CD14-positive monocyte (primary cell): ENCODE measurements at places on chromosomes 3 and 15.

GRCh38 chr15:101407439-101407838 lies 82.1 kb downstream of the PCSK6 start:
- DNase-seq: no peak

DNA sequence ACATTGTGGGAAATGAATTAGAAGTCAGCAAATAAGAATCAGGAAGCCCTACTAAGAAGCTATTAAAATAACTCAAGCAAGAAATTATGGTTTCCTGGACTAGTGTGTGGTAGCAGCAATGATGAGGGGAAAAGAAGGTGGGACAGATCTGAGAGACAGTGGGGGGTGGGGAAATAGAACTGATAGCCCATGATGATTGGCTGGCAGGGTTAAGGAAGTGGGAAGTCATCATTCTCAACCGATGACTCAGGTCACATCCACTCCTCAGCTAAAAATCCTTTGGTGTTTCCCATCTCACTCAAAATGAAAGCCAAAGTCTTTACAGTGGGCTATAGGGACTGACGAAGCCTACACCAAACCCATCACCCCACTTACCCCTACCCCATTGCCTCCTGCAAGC lies 153.9 kb upstream of the ARHGEF26 start:
- DNase-seq: no peak

DNA sequence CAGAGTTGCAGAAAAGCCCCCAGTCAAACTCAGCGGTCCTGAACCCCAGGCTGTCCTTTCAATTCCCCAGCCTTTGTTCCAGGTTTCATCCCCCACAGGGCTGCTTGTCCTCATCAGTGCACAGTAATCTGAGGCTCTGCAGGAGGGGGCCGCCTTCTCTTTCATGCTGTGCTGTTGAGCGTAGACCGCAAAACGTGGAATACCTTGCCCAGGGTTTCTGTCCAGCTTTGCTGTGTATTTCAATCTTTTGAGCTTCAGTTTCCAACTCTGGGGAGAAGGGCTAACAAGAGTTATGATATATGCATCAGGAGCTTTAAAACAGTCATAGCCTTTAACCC lies 64.8 kb downstream of the FAM43A start:
- no peak for DNase-seq

DNA sequence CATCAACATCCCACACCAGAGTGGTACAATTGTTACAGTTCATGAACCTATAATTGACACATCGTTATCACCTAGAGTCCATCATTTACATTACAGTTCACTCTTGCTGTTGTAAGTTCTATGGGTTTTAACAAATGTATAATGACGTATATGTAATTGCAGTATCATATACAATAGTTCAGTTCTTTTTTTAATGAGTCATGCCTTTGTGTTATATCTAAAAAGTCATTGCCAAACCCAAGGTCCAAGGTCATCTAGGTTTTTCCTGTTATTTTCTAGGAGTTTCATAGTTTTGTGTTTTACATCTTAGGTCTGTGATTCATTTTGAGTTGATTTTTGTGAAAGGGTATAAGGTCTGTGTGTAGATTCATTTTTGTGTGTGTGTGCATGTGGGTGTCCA lies 160.9 kb upstream of the GALNT15 start:
- no peak for DNase-seq

DNA sequence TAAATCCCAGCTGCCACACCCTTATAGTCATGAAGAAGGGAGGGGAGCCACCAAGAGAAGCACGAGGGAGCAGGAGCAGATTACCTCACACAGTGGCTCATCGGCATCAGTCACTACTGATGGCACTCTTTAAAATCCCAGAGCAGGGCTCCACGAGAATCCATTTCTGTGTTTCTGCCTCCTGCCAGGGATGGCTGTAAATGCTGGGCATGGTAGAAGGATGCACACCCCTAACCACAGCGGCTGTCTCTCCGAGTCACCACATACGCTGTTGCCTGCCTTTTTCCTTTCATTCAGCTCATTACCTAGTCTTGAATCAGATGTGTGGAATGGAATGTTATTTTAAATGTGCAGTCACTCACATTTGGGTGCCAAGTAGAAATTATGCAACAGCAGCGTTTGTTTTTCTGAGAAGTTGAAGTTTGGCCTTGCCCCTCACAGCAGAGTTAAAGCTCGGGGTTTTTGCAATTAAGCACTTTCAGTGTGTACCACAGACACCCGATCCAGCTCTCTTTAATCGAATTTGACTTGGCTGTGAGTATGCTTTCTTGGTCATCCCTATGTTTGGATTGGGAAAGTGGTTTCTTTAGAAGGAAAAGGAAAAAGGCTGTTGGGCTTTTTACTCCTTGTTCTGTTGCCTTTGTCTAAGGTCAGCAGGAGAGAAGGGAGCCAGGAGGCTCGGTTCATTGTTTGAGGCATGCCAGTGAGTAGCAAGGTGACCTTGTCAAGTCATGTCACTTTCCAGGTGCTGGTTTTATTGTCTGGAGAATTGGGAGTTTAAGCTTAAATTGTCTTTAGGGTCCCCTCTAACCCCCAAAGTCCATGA lies 284.2 kb upstream of the TPM1 start:
- DNase-seq: no peak

DNA sequence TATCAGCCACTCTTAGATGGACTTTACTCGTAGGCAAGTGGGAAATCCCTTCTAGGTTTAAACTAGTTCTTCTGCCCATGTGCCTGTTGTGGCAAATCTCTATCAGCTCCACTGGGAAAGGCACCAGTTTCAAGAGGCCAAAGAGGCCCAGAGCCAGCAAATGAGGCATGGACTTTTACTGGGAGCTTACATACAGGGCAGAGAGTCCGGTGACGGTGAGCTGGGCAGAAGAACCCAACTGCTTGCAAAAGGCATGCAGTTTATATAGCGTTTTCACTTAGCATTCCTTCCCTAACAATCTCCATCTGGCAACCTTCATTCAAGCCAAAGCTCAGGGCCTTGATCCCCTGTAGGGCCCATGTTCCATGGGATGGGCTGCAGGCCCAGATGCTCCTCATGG lies 93.0 kb upstream of the C3orf80 start:
- no peak for DNase-seq

DNA sequence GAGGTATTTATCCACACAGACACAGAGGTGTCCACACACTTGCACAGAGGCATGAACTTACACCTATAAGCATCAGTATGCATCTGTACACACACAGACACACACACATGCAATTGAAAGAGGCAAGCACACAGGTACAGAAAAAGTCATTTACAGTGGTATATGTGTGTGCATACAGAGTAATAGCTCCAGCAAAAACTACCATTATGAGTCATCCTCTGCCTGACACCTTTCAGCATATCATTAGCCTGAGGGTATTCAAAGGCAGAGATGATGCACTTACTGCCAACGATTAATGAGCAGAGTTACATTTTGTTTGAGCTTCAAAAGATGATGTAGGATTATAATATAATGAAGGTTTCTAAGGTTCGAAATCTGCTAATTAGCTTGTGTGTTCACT lies 100.3 kb upstream of the TPRG1 start:
- no peak for DNase-seq

GRCh38 chr3:65901226-65901625 lies 137.5 kb downstream of the MAGI1 start:
- no peak for DNase-seq

GRCh38 chr3:183410280-183410679 lies 18.1 kb downstream of the MCF2L2 start:
- DNase-seq: no peak

DNA sequence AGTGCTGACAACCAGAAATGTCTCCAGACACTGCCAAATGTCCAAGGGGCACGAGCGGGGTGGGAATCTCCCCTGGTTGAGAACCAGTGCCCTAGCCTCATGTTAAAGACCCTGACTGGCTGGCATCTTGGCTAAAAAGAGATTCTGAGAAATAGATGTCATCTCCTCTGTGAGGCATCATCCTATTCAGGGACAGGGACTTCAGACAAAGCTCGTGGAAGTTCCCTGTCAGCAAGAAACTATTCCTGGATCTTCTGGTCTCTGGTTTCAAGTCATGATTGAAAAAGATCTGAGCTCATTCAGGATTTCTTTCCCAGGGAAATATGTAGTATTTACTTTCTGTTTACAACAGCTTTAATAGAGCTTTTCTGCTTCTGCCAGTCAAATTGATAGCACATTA lies 10.8 kb downstream of the WDR5B start:
- DNase-seq: no peak

DNA sequence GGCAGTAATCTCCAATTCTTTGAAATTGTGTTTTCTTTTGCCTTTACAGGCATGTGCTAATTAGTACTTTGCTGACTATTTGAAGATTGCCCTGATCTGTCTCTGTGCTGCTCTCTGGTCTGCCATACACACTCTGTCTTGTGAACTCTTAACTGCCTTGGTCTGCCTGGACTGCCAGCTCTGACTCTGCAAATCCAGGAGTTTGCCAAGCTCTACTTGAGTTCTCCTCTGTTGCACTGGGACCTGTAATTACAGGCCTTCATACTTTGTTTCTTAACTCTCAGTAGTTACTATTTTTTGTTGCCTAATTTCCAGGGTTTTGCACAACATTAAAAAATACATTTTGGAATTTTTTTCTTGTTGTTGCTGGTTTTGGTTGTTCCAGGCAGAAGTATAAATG lies 155.0 kb downstream of the RSRC1 start:
- no peak for DNase-seq

DNA sequence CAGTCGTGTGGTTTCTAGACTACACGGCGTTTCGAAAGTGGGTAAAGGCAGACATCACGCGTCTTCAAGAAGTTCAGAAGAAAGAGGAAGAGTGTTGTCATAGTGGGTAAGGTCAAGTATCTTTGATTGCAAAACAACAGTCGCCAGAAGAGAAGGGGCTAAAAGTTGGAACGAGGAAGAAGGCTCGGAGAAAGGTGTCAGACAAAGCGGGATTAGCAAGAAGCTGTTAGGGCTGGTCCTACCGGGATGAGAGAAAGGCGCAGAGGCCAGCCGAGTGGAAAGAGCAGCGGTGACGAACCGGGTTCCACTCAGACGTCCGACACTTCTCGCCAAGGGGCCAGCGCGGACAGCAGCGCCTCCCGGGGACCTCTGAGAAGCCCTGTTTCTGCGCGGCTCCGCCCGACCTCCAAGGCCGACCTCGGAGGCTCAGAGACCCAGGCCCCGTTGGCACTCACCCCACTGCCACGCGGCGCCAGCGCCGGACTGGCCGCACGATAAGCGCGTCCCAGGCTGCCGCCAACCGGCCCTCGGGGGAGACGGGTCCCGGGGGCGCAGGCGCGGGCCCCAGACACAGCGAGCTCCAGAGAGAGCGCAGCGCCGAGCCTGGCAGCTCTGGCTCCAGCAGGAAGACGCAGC lies 436 bp downstream of the ADPGK start:
- peak; percentile 95 for DNase-seq

GRCh38 chr3:126481808-126482502 lies 6.3 kb upstream of the ZXDC start:
- DNase-seq: no peak

GRCh38 chr3:127431066-127431465 lies 143.2 kb upstream of the PRR20G start:
- DNase-seq: no peak

DNA sequence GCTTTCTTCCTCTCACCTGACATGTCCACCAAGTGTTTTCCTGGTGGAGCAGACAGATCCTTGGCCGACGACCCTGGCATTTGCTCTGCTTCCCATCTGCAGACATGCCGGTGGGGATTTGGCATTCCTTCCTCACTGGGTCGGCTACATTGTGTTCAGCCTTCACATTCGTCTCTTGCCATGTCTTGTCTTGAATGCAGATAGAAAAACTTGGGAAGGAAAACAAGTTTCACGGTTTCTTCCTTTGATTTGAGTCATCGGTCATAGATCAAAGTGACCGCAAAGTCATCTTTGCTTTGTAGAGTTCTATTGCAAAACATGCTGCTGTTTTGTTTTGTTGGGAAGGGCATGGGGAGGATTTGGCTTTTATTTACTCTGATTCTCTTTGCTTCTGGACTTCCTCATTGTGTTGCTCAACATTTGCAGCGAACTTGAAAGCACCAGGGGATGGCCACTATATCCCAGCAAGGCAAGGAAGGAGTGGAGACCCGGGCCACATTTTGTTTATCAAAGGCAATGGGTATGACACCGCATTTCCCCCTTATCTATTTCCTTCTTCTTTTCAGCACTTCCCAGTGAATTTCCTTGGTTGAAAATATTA lies 321.3 kb downstream of the CACNA2D3 start:
- DNase-seq: no peak

DNA sequence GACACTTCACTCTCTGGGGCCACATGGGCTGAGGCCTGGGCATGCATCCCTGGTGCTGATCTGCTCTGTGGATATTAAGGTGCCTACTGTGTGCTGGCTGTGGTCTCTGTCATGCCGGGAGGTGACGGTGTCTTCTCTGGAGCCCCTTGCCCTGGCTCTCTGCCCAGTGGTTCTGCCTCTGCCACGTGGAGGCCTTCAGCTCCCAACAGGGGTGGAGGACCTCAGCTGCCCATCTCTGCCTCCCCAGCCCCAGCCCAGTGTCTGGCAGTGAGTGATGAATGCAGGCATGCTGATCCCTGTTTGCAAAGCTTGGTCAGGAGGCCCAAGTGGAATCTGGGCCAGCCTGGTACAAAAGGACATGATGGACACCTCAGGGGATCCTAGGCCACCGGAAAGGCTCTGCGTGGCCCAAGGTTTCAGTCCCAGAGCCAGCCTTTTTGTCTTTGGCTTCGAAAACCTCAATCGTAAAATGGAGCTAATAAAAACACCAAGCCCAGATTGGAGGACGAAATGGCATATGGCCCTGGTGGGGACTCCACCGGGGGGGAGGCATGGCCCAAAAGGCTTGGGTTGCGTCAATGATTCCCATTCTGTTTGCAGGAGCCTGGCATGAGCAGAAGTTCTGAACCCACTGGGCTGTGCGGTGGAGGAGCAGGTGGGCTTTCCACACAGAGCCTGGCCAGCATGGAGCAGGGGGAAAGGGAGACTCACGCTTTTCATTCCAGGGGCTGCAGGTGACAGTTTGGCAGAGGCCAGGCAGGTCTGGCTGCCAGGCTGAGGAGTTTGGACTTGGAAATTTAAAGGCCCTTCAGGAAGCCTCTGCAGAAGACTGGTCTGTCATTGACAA lies 54.7 kb upstream of the KLF13 start:
- no peak for DNase-seq

- no peak for DNase-seq
Measured at GRCh38 chr15:94228611-94229010, 2.8 kb upstream of the MCTP2 start.

DNA sequence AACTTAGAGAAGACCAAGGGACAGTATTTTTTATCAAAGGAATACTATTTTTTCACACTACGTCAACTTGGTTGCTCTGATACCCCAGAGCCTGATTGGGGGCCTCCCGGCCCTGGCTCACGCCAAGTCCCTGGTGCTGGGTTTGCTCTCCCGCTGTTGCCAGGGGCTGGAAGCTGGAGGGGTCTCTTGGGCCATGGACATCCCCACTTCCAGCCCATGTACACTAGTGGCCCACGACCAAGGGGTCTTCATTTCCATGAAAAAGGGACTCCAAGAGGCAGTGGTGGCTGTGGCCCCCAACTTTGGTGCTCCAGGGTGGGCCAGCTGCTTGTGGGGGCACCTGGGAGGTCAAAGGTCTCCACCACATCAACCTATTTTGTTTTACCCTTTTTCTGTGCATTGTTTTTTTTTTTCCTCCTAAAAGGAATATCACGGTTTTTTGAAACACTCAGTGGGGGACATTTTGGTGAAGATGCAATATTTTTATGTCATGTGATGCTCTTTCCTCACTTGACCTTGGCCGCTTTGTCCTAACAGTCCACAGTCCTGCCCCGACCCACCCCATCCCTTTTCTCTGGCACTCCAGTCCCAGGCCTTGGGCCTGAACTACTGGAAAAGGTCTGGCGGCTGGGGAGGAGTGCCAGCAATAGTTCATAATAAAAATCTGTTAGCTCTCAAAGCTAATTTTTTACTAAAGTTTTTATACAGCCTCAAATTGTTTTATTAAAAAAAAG lies 20.3 kb upstream of the BSN start:
- DNase-seq: no peak

- DNase-seq: no peak
Measured at GRCh38 chr15:72201391-72201921, 3.9 kb upstream of the GRAMD2A start.
